ENCODE measurements at places on chromosomes 6 and 20.

- no peak for DNase-seq
Measured at GRCh38 chr6:21972516-21972915, 324.3 kb downstream of the PRL start.

- DNase-seq, result no peak
Measured at GRCh38 chr20:17171746-17172280, 55.0 kb upstream of the PCSK2 start.

- no peak for DNase-seq
Measured at GRCh38 chr6:35484921-35485392, 11.9 kb downstream of the TEAD3 start.

DNA sequence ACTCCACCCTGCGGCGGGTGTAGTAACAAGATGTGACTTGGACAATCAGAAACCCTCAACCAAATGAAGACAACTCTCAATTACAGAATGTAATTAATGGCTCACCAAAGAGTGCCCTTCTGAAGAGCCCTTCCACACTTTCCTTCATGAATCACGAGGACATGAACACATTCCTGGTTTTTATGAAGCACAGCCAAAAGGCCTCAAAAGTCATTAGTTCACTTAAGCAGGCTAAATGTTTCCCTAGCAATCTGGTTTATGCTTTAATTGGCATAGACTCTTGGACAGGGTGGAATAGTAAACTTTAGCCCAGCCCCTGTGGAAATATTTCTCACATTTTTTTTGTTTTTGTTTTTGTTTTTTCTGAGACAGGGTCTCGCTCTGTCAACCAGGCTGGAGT is 20.5 kb downstream of the CPNE5 start:
- DNase-seq, result no peak

DNA sequence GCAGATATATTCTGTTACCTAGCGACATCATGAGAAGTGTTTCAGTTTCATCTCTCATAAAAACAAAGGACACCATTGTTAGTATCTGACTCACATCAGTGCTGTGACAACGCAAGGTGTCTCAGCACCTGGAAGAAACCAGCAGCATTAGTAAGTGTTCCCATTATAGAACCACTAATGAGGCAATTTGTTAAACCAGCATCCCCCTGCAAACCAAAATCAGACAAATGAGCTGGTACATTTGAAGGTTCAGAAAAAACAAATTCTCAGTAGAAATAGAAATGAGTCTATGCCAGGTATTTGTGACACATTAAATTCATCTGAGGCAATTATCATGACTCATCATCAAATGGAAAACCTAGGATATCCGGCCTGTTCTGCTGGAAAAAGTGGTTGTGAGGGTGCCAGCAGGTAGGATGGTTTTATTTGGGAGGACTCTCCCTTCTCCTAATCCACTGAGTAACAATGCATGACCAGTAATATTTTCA is 151.7 kb downstream of the TMEM200A start:
- no peak for DNase-seq

GRCh38 chr6:159806021-159806458 is 6.0 kb downstream of the PNLDC1 start:
- DNase-seq, result no peak

- DNase-seq, result no peak
Measured at GRCh38 chr6:53796791-53797190, 2.0 kb downstream of the LRRC1 start.

DNA sequence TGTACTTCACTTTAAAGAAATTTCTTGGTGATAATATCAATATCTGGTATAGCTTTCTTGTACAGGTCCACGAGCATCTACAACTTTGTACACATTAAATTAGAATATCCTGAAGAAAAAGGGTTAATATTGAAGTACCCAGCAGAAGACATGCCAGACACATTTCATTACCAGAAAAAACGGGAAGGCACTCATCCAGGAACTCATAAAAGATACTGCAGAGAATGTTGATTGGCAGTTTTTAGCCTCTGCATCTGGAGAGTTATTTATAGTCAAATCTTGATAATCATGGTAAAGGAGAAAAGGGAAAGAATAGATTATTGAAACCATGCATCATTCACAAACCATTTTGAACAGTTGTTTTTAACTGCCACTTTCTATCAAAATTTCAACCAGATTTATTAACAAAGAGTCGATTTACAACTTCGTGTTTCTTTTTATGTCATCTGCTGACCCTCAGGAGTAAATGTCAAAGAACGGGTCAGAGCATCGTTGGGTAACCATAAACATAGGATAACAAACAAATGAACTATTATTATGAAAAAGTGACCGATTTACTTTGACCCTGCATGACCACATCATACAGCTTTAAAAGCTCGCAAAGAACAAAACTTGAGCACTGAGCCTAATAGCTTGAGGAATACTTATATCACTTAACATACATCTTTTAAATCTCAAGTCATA is 229.2 kb upstream of the SGK1 start:
- no peak for DNase-seq

GRCh38 chr20:4406627-4407026 is 315.1 kb upstream of the PRND start:
- DNase-seq, result no peak

- no peak for DNase-seq
Measured at GRCh38 chr6:135281964-135282363, 100.9 kb downstream of the MYB start.

GRCh38 chr6:132456700-132457143 is 55.4 kb upstream of the MOXD1 start:
- no peak for DNase-seq

GRCh38 chr6:158912655-158913054 is 87.3 kb downstream of the RSPH3 start:
- DNase-seq, result no peak

DNA sequence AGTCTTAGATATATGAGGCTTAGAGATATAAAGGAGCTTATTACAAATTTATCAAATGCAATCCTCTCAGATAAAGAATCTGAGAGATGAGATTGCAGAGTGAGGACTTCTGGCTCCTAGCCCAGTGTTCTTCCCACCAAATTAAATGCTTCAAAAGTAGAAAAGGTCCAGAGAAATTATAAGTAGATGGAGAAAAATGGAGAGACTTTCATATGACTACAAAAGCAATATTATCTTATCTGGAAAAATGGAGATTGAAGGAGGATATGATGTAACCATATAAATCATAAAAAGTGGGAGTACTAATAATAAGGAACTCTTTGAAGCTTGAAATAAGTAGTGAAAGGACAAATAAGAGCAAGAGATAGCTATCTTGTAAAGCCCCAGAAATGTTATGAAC is 2.8 kb downstream of the KCTD20 start:
- DNase-seq, result no peak

DNA sequence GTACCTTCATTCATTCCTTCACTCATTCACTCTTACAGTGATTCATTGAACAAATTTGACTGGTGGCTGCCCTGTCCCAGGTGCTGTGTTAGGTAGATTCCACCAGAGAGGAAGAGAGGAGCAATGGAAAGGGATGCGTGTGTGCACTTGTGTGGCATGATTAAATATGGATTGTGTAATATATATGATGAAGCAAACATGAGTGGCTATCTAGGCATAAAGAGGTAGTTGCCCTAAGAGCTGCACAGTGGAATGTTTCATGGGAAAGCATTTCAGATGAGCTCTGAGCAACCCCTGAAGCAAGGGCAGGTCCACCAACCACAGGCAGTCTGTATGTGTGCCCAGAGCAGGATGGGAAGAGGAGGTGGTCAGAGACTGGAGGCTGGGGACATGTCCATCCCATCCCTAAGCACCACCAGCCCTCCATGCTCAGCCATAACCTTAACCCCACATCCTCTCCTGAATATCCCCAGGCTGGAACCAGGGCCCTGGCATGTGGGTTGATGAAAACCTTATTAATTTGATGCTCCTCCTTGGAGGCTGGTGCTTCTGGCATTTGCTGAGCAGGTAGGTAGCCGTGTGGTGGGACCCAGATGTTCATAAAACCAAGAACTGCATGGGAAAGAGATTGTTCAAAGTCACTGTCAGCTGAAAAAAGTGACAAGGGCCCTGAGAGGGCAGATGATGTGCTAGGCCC is 226.2 kb downstream of the SYNDIG1 start:
- no peak for DNase-seq

DNA sequence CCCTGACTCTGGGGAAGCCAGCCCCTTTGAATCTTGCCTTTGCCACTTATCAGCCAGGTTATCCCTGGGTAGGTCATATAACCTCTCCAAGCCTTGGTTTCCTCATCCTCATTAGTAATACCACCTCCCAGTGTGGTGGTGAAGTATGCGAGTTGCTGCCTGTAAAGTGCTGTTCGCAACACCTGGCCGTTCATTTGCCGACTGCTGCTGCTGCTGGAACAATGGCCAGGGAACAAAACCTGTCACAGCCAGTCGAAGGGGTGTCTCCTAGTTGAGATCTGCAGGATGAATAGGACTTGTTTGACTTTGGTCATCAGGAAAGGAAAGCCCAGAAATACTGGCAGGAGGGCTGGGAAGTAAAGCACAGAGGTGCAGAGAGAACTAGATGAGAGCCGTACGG is 6.1 kb downstream of the MANBAL start:
- no peak for DNase-seq

DNA sequence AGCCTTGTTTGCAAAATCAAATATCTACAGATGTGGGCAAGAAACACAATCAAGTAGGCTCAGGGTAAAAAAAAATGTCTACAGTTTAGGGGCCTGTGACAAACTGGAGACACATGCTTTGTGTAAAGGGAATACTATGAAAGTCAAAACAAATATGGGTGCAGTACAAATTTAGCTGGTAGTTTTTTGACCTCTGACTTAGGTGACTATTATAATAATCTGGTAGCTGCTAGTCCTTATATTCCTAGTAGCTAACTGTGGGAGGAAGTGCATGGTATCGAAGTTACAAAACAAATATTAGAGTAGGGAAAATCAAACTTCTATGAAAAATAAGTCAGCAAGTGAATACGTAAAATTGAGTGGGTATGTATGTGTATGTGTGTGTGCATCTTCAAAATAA is 35.4 kb downstream of the CYP24A1 start:
- DNase-seq, result no peak

GRCh38 chr6:71496018-71496721 is 207.6 kb downstream of the OGFRL1 start:
- no peak for DNase-seq

DNA sequence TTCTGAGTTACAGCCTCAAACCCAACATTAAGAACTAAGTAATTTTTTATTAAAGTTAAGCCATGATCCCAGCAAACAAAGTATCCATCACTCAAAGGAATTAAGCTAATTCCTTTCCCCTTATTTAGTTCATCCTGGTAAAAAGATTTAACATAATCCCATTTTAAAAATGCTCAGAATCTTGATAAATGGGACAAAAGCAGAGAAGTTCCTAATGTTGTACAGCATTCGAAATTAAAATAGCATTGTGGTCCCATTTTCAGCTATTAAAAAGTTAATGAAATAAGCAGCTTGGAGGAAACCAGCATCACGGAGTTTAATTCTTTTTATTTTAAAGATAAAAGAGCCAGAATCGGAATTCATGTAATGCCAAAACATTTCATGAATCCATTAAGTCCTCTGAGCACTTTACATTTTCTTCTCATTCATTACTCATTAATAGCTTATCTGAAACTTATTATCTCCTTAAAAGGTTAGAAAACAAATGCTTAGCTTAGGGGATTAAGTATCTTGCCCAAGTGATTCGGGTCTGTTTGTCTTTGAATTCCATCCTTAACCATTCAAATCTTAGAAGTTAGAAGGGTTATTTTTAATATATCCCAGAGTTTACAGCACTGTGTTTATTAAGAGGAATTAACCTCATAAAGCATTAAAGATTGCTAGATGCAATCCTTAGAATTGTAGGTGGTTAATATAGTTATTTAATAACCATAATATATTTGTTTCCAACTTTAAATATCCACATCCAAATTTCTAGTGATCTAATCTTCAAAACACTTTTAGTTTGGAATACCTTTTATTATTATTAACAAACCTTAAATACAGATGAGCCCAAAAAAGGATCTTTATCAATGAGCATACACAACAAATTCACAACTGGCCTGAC is 11.2 kb downstream of the RBM39 start:
- no peak for DNase-seq

GRCh38 chr6:27370391-27370790 is 18.2 kb upstream of the ZNF391 start:
- DNase-seq, result no peak

- no peak for DNase-seq
Measured at GRCh38 chr6:14799928-14800327, 445.9 kb upstream of the JARID2 start.

GRCh38 chr6:161215876-161216615 is 57.8 kb downstream of the AGPAT4 start:
- DNase-seq, result no peak

DNA sequence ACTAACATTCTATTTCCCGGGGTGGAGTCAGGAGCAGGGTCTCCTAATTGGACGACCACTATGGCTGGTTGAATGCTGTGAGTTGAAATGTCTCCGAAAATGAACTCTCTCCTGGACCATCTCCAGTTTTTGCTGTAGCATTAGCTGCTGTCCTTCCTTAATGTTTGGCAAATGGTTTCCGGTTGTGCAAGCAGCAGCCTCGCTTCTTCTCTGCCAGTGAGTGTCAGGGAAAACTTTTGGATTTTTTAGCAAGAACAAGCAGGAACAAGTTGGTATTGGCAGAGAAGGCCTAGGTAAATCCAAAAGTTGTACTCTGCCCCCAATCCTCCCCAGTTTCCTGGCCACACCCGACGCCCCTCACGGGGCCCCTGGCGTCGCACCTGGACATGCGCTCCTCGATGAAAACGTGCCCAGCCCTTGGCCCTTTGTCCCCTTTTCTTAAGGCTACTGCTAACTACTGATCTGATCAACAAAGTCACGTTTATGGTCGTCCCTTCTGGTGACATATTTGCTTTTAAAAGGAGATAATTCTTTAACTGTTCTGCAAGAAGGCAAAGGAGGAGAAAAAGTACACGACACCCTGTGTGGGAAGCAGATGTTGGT is 103.2 kb downstream of the ARMC2 start:
- no peak for DNase-seq

GRCh38 chr20:17558154-17558940 is 11.5 kb upstream of the DSTN start:
- peak; percentile 5 for DNase-seq

GRCh38 chr6:26206868-26207801 is 119.9 kb downstream of the HFE start:
- no peak for DNase-seq

GRCh38 chr6:2848851-2849250 is 7.2 kb upstream of the SERPINB1 start:
- no peak for DNase-seq

GRCh38 chr6:37288247-37288646 is 30.3 kb upstream of the TMEM217 start:
- DNase-seq, result no peak

DNA sequence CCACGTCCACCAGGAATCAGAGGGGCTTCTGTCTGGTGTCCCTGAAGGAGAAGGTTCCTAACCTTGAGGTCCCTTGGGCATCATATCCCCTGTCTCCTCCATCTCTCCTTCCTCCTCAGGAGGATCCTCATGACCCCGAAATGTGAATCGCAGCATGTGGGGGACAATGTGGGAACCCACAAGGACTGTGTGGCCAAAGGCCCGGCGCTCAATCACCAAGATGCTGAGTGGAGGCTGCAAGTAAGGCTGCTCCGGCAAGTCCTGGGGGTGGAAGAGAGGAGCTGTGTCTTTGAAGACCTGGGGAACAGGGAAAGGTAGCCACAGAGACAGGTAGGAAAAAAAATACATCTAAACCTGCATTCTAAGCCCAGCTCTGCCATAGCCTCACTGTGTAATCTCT is 36.4 kb upstream of the SPAG4 start:
- DNase-seq, result no peak
